ENCODE measurements at places on chromosomes 16 and 17.

GRCh38 chr17:5871666-5872065 is 198.5 kb upstream of the WSCD1 start:
- no peak for DNase-seq

DNA sequence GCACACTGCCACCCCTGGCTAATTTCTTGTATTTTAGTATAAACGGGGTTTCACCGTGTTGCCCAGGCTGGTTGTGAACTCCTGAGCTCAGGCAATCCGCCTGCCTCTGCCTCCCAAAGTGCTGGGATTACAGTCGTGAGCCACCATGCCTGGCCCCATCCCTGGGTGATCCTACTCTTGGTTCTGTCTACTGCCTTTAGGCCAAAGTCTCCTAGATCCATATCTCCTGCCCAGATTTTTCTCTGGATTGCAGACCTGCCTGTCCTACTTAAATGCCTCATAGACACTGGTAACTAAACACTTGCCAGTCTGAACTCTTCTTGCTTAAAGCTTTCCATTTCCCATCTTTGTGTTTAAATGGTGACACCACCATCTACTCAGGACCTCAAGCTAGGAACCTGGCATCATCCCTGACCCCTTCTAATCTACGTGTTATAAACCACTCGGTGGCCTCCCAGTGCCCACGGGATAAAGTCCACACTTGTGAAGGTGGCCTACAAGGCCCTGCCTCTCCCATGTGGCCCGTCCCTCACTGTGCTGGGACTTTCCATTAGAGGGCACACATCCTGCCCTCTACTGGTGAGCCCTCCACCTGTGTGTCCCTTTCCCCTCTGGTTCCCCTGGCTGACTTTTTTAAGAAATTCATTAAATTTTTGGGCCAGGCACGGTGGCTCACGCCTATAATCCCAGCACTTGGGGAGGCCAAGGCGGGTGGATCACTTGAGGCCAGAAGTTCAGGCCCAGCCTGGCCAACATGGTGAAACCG is 51.1 kb downstream of the USP43 start:
- DNase-seq = no peak

GRCh38 chr17:5530265-5531084 is 44.1 kb downstream of the MIS12 start:
- DNase-seq = no peak

- peak; percentile 54 for DNase-seq
Measured at GRCh38 chr17:35243561-35244340, 879 bp downstream of the SLFN5 start.

DNA sequence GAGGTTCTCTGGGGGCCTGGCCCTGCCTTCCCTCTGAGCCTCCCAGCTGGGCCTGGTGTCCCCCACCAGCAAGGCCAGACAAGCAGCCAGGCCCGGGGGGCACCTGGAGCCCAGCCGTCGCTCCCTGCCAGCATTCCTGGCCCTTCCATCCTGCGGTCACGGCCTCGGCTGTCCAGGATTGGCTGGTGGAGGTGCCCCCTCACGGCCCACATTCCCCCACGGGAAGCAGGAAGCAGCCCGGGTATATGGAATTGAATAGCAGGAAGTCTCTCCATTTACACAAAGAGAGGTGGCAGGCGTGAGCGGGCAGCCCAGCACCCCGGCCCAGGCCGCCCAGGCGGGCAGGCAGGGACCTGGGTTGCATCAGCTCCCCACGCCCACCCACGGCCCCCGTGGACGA is 14.5 kb downstream of the TRAF7 start:
- no peak for DNase-seq

DNA sequence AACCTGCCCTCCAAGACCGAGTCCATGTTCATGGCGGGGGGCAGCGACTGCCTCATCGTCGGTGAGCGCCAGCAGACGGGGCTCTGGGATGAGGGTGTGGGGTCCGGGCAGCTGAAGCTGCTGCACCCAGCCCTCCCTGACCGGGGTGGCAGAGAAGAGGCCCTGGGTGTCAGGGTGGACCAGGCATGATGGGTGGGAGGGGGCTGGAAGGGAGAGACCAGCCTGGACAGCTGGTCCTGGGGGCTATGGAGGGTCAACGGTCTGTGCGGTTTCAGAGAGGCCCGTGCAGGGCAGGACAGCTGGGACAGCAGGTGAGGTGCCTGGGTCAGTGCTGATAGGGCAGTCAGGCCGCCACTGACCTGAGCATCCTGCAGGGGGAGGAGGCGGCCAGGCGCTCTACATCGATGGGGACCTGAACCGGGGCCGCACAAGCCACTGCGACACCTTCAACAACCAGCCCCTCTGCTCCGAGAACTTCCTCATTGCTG is 13.3 kb upstream of the ATP6V0C start:
- no peak for DNase-seq

DNA sequence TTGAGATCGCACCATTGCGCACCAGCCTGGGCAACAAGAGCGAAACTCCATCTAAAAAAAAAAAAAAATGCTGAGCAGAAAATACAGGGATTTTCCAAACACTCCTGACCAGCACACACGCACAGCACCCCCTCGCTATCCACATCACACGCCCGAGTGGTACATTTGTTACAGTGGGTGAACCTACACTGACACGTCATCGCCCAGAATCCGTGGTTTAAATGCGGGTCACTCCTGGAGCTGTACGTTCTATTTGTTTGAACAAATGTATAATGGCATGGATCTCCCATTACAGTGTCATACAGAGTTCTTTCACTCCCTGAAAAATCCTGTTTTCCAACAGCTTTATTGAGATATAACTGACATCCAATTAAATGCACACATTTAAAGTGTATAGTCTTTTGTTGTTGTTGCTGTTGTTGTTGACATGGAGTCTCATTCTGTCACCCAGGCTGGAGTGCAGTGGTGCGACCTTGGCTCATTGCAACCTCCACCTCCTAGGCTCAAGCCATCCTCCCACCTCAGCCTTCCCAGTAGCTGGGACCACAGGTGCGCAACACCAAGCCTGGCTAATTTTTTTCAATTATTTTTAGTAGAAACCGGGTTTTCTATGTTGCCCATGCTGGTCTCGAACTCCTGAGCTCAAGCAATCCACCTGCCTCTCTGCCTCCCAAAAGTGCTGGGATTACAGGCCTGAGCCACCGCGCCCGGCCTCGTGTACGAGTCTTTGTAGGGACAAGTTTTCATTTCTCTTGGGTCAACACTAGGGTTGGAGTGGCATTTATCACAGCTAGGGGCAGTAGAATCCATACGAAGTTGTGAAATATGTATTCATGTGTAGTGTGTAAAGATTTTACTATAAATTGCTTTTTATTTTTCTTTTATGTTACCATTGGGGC is 4.4 kb upstream of the CARHSP1 start:
- DNase-seq = no peak

DNA sequence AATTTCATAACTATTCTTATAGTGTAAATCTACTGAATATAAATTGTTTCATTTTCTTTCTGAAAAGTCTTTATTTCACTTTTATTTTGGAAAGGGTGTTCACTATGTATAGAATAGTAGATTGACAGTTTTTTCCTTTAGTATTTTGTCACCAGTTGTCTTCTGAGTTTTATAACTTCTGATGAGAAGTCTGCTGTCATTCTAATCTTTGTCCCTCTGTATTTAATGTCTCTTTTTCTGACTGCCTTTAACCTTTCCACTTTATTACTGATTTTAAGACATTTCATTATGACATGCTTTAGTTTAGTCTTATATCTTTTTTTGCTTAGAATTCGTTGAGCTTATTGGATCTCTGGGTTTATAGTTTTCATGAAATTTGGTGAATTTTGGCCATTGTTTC is 166.9 kb downstream of the FTO start:
- DNase-seq = no peak

Data from gastrocnemius medialis (tissue), 4 donors.